ENCODE measurements at places on chromosomes 11 and 22.

GRCh38 chr11:79078999-79079398 is 361.8 kb downstream of the TENM4 start:
- DNase-seq, result no peak

- no peak for DNase-seq
Measured at GRCh38 chr11:87437844-87438223, 400.1 kb downstream of the TMEM135 start.

GRCh38 chr22:41857155-41857859 is 24.4 kb downstream of the SREBF2 start:
- DNase-seq, result peak; percentile 77

GRCh38 chr11:34267013-34267412 is 90.8 kb downstream of the ABTB2 start:
- no peak for DNase-seq

DNA sequence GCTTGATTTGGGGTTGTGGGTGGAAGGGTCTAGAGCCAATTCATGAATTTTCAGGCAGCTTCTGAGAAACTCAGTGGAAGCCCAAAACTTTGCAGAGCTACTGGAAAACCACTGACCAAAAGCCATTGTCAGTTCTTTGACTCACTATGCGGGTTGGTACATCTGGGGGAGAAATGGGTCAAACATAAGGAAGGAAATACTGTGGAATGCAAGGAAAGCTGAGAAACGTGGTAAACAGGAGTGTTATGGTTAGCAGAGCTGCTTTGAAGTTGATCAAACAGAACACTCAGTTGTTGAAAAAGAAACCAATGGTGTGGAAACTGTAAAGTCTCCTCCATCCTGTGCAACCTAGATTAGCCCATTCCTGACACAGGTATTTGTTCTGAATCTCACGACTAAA is 6.3 kb upstream of the ABTB2 start:
- DNase-seq, result no peak

DNA sequence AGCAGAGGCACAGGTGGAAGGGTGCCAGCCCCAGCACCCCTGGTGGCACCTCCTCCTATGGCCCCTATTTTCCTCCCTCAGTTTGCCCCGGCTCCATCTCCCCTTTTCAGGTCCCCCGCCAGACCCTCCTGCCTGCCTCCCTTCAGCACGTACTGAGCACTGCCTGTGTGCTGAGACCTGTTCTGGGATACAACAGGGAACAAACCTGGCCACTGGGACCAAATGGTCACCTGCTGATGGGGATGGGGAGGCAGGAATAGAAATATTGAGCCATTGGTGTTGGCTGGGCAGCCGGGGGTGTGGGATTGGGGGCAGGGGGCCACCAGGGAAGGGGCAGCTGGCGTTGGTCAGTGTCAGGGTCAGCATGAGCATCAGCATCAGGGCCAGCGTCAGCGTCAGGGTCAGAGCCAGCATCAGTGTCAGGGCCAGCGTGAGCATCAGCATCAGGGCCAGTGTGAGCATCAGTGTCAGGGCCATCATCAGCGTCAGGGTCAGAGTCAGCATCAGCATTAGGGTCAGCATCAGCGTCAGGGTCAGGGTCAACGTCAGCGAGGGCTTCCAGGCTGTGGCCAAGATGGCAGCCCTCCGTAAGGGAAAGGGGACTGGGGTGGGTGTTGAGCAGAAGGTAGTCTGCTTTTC is 7.5 kb downstream of the ZNF74 start:
- no peak for DNase-seq

DNA sequence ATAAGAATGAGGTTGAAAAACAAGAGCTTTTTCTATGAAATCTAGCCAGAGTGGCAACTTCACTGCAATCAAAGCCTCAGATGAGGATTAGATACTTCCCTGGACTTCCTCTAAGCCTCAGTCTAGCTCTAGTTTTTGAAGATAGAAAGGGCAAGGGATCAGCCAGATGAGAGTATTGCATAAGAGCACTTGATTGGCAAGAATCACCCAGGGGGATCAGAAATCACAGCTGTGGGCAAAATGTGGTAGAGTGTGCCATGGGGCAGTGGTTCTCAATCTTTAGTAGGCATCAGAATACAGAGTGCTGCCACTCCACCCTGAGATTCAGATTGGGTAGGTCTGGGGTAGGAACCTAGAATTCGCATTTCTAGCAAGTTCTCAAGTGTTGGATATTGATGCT is 82.4 kb downstream of the EXT2 start:
- DNase-seq, result no peak

GRCh38 chr11:117862019-117862725 is 14.3 kb downstream of the FXYD6 start:
- DNase-seq, result no peak

GRCh38 chr11:7533199-7534041 is 19.6 kb downstream of the PPFIBP2 start:
- DNase-seq, result no peak

- DNase-seq, result no peak
Measured at GRCh38 chr11:17366495-17366894, 14.9 kb downstream of the NCR3LG1 start.

GRCh38 chr11:100010393-100010792 is 676.7 kb upstream of the ARHGAP42 start:
- no peak for DNase-seq

DNA sequence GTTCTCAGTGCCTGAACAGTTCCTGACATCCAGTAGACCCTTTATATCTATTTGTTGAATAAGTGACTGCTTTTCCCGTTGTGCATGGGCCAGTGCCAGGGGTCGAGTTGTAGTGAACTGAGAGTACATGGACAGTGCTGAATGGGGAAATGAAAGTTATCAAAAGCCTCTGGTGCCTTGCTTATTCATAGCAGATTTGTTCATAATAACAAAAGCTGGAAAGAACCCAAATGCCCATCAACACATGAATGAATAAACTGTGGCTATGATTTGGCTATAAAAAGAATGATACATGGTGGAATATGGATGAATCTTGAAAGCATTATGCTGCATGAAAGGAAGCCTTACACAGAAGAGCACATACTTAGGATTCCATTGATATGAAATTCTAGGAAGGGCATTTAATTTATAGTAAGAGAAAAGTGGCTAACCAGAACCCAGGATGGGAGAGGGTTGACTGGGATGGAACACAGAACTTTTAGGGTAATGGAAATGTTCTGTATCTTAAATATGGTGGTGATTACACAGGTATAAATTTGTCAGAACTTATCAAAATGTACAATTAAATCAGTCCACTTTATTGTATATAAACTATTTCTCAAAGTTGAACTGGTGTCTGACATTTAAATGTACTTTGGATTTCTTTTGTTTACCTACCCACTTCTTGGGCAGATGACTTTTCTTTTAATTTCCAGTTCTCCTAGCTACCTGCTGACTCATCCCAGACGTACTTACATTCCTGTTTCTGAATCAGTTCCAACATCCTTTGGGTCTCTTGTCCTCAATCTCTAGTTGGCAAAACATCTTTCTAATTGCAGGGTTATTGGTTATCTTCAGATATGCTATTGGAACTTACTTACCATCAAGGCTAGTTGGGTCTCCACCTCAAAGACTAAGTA is 42.8 kb downstream of the PACS1 start:
- no peak for DNase-seq

DNA sequence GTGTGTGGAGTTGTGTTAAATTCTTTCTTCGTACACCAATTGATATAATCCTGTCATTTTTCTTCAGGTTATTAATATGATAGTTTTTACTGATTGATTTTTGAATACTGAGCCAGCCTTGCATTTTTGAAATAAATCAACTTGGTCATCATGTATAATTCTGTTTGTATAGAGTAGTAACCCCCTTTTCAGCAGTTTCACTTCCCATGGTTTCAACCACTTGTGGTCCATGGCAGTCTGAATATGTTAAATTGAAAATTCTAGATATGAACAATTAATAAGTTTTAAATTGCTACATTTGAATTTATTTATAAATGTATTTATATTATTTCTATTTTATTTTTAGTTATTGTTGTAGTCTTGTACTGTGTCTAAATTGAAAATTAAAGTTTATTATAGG is 32.6 kb downstream of the MS4A6A start:
- no peak for DNase-seq

GRCh38 chr11:23590596-23591308 is 730.5 kb upstream of the CCDC179 start:
- no peak for DNase-seq
